Renal pelvis (tissue), 12 donors: ENCODE measurements at places on chromosomes 7 and 10.

GRCh38 chr10:60367431-60367830 lies 22.2 kb downstream of the ANK3 start:
- DNase-seq = no peak

DNA sequence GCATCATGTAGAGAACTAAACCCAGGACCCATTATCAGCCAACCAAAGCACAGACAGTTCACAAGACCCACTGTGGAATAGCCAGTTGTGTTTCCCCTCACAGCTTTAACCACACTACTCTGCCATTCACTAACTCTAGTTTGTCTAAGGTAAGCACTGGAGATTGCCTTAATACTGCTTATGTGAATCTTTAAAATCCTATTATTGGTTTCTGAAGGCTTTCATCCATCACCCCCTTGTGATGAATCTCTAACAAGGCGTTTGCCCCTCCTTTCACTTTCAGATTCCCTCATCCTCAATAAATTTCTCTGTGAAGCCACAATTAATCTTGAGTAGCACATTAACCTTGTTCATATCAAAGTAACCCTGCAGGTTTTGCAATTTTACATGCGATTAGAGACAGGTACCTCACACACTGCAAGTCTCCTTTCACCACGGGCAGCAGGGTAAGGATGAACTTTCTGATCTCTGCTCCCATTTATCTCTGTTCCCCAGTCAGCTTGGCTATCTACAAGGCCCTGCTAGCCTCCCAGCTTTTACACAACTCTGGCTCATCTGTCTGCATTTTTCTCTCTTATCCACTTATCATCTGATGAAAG lies 785.6 kb downstream of the REEP3 start:
- DNase-seq = no peak

DNA sequence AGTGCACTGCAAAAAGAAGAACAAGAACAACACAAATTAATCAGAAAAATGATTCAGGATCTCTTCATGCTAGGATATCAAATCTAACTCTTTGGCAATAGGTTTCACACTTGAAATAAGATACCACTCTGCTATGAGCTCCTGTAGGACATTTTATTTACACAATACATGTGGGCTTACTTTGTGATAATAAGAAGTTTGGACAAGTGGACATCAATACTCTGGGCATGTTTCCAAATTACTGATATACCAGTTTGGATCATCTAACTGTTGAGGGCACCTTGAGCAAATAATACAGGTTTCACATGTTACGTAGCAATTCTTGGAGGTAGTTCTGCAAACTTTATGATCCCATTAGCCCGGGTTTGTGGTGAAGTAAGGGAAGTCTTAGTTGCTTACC lies 59.8 kb downstream of the CPVL start:
- no peak for DNase-seq

- no peak for DNase-seq
Observed at GRCh38 chr7:110375068-110375467, 715.9 kb upstream of the LRRN3 start.

DNA sequence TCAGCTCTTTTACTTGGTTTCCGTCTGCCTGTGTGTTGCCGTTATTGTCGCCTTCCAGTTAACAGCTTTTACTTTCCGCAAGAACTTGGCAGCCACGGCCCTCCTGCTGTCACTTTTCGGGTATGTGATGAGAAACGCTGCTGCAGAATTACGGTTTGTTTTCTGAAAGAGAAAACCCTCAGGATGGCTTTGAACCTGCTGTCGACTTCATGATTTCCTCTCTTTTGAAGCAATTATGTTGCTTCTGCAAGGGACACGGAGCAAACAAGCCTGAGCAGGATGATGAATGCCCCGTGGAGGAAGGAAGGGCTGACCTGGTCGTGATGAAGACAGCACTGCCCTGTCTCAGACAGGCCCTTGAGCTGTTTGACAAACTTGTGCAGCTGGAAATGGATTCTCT lies 339.8 kb downstream of the ABCA13 start:
- peak; percentile 9 for DNase-seq
